ENCODE measurements at places on chromosomes 2 and 18.

GRCh38 chr2:190412966-190413365, 4.8 kb downstream of the MFSD6 start:
- peak; percentile 34 for DNase-seq

DNA sequence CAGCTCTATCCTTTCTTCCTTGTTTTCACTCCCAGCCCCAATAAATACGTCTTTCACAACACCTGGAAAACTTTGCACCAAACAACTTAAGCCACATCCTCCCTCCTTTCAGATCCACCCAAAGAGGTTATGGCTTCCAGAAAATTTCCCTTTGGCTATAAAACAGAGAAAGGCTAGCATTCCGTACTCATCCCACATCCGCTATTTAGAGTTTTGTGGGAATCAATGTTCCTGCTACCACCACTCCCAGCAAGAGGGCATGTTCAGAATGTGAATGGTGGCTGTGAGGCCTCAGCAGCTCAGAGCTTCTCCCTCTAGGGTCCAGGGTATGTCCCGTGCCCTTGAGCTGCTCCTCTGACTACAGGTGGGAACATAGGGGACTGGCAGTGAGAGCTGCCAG, 214.6 kb downstream of the NCK2 start:
- DNase-seq: no peak

- DNase-seq: peak; percentile 75
Measured at GRCh38 chr2:7634409-7634808, 717.2 kb downstream of the RNF144A start.

- DNase-seq: no peak
Measured at GRCh38 chr2:54862742-54863141, 139.3 kb downstream of the EML6 start.

DNA sequence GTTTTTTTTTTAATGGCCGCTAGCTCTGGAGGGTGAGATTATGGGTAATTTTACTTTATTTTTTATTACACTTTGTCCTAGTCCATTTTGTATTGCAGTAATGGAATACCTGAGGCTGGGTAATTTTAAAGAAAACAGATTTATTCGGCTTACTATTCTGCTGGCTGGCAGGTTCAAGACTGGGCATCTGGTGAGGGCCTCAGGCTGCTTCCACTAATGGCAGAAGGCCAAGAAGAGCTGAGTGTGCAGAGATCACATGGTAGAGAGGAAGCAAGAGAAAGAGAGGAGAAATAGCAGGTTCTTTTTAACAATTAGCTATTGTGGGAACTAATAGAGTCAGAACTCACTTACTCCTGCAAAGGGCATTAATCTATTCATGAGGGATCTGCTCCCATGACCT, 52.4 kb upstream of the ARHGAP28 start:
- DNase-seq: no peak

DNA sequence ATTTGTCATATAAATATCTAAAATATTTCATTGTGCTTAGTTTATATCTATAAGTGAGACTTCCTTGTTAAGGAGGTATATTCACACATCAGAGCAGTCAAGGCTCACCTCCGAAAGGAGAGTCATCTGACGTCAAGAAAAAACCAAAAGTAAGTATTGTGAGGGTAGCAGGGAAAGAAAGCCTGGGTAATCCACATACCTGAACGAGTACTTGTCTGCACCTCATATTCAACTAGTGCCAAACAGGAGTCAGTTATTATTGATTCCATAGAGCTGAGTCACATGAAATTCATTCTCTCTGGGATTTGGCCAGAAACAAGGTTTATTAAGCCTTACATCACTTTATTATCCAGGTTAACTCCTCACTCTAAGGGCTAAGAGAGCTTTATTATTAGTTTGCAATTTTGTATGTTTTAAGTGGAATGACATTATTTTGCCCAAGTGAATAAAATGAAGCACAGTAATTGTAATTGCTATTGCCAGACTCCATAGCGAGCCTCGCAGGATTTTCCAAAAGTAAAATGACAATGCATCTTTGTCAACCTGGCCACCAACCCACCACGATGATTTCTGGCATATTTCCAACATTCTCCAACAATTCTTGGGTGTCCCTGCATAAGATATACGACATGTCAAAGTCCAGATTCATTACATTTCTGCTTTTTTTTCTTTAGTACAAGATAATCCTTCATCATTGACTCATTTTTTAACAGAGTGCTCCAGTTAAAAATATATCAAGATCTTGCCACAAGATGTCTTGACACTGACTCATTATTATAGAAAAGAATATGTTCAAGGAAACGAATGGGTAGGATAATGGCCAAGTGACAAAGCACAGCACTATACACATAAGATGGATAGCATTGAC, 1210.4 kb upstream of the ACVR2A start:
- DNase-seq: no peak

DNA sequence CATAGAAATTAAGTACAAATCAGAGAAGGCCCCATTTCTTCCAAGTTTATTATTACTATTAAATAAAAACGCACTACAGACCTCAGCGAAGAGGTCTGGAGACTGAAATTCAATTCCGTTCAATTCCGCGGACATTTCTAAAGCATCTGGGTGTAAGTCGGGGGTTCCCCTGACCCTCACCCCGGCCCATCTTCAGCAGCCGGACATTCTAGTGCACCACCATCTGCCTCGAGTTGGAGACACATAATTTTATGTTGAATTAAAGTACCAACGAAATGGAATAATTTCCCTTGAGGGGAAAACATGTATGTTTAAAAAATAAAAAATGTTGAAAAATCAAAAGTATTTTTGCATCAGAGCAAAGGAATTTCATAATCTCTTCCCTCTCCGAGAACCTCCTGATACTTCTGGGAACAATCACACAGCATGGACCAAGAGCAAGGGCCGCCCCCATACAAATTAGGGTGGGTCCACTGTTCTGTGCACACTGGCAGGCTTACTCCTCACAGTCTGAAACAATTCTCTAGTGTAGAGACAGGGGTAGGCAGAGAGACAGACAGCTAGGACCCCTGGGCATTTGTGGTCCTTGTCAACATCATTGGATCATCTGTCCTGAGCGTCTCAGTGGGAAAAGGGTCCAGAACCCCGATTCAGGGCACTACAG, 29.3 kb downstream of the MBP start:
- DNase-seq: no peak

GRCh38 chr2:63614983-63615945, 26.5 kb downstream of the MDH1 start:
- DNase-seq: no peak

DNA sequence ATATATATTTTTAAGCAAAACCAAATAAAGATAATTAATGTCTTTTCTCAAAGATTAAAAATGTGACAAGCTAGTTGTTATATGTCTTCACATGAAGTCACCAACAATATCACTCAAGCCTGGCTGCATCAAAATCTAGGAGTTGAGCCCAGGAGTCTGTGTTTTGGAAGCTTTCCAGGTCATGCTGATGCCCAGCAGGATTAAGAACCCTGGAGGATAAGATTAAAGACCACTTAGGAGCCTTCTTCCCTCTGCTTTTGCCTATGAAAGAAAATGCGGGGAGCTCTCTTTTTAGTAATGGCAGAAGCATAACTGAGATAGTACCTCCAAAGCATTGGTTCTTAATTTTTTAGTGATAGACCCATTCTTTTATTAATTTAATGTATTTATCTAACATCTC, 157.4 kb downstream of the ASXL3 start:
- DNase-seq: no peak

DNA sequence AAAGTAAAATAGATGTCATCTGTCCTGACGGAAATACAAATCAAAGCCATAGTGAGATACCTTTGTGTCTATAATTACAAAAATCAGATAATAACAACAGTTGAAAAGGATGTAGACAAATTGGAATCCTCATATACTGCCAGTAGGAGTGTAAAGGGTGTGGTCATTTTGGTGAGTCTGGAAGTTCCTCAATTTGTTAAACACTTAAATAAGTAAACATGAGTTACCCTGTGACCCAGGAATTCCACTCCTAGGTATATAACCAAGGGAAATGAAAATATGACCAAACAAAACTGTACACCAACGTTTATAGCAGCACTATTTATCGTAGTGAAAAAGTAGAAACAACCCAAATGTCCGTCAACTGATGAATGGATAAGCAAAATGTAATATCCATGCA, 24.0 kb downstream of the R3HDM1 start:
- no peak for DNase-seq

DNA sequence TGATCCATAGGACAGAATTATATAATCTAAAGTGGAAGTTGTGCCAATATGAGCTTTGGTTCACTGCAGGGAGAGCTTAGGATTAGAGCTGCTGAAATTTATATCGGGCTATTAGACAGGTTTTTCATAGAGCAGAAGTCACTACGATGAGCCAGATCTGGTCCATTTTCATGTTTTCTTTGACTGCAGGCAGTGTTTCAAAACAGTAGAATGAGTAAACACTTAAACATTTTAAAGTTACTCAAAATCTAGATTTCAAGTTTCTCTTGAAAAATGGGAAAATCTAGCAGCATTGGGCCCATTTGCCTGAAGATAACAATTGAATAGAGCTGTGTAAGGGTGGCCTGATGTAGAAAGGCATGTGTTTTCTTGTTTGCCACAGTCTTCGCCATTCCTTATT, 14.5 kb upstream of the ADAM23 start:
- DNase-seq: no peak

- no peak for DNase-seq
Measured at GRCh38 chr2:232959139-232959538, 53.9 kb downstream of the NGEF start.

DNA sequence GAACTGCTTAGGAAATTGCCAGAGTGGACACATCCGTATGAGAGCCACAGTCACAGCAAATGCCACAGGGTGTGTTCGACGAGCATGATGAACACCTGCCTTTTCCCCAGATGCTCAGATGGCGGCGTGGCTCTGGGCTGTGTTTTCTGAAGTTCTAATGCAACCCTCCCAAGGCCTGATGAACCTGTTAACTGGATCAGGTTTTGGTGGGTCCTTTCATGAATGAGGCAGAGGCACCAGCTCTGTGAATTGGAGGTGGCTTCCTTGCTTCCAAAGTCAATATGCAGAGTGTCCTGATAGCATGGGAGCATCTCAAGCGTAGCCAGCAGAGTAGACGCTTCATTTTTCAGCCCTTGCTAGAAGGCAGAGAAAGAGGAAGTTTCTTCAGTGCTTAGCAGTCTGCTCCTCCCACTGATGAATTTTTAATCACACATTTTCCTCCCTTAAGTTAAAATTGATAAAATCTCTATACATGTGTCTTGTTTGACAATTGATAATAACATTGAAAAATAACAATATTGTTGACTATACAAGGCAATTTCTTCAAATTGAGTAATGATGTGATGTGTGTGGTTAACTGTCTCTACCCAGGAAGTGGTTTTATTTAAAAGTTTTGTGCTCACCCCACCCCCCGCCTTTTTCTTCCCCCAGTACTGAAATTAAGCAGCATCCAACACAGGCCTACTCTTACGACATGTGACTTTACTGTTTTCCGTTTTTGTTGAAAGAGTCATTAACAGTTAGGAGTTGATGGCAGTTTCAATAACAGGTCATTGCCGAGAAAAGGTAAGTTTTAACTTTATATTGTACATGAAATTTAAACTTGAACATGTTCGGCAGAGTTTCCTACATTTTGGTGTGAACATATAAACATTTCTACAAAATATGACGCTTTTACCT, at the start of gene ARHGAP15:
Gene ARHGAP15 (plus strand): TSS at position 739 of the 900 bp plus-strand sequence.
- DNase-seq: no peak

DNA sequence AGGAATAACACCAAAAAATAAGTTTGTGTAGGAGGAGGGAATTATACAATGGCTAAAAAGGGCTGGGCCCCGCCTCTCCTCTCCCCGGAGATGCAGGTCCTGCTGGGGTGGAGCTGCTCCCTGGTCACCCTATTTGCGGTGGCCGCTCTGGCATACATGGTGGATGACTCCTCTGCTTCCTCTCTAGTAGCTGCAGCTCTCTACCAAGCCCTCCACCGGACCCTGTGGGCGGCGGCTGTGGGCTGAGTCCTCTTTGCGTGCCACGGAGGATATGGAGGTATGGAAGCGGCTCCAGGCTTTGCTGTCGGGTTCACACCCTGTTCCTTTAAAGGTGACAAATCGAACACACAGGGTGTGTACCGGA, 77.1 kb upstream of the SEC11C start:
- DNase-seq: no peak

DNA sequence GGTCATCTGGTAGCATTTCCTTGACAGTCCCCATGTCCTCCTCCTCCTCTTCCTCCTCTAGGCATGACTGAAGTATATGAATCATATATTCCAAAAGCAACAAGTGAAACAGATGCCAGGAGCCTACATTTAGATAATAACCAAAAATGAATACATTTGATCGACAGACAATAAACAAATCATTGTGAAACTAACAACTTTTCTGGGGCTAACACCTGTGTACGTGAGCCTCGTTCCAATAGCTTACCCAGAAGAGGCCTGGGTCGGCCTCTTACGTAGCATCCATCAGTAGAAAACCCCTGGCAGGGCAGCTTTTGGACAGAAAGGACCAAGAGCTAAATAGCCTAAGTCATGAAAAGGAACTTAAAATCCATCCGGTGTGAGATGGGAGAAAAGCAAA, 15.3 kb upstream of the CREG2 start:
- DNase-seq: no peak

DNA sequence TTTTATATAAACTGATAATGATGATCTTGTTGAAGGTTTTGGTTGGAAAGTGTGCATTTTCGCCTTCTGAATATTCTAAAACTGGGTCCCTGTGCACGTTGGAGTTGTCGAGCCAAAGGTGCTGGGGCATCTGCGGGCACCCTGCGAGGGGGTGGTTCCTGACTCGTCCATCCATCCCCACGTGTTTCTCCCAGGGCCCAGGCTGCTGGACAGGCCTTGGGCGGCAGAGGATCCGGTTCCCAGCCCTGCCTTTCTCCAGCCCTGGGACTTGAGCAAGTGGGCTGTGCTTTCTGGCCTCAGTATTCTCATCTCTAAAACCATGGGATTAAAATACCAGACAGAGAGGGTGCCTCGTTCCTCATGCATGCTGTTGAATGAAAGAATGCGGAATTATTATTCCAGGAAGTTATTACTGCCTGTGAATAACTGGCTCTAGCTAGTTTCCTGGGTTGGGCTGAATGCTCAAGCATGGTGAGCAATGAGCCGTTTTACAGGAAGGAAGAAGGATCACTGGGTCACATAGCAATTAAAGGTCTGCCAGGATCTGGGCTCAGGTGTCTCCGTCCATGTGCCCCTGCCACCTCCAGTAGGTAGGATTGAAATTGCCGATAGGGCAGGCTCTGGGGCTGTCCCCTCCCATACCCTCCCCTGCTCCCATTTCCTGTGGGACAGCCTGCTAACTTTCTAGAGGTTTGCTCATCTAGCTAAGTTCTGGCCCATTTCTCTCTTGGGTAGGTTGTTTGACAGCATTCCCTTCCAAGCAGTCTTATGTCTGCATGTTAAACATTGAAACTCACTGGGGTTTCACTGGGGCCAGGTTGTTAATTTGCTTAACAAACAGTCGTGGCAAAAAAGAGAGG, 77.2 kb upstream of the HS6ST1 start:
- DNase-seq: no peak

- peak; percentile 20 for DNase-seq
Measured at GRCh38 chr2:27320958-27321543, 1.8 kb downstream of the MPV17 start.

GRCh38 chr2:29014331-29014730, 33.2 kb downstream of the TOGARAM2 start:
- DNase-seq: no peak

DNA sequence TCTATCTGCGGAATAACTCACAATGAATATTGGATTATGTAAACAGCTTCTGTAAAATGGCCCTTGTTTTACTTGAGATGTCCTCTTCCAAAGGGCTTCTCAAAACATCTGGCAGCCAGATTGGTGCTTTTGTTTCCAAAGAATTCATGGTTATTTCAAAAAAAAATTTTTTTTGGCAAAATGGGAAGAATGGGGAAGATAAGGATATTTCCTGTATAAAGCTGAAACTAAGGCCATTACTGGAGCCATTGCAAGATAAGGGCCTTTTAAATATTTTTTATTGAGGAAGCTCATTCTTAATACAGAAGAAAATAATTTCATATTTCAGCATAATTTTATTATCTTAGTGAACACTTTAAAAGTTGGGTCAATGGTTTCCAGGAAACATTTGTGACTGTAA, 259.1 kb downstream of the GALNT13 start:
- no peak for DNase-seq
